Hindlimb muscle (tissue), 1 donor: ENCODE measurements at places on chromosomes 2 and 18. TPM values are rescaled to one million over a fixed set of nuclear protein-coding genes. Genes with fewer than 3 reads are reported as not detected.

LONRF2 gene
- polyA plus RNA-seq: 1.2 TPM

NR4A2 gene
- polyA plus RNA-seq: 1.9 TPM

GRCh38 chr2:96097951-96098823 lies 18.2 kb downstream of the ADRA2B start:
- no peak for DNase-seq

DNA sequence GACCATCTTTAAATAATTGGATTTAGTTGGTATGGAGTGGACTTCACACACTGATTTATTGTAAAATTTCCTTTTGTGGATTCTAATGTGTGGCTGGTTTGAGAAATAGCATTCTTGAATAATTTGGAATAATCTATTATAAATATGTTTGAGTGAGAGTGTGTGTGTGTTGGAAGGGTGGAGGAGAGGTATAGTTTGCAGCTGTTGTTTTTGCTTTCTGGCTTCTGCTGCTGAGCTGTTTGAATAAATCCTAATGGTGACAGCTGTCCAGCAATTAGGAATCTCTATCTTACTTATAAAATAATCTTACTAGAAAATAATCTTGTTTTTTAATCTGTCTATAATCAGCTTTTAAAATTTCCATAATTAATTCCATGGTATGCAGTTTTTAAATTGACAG lies 1283.0 kb upstream of the CDH2 start:
- DNase-seq: no peak

DNA sequence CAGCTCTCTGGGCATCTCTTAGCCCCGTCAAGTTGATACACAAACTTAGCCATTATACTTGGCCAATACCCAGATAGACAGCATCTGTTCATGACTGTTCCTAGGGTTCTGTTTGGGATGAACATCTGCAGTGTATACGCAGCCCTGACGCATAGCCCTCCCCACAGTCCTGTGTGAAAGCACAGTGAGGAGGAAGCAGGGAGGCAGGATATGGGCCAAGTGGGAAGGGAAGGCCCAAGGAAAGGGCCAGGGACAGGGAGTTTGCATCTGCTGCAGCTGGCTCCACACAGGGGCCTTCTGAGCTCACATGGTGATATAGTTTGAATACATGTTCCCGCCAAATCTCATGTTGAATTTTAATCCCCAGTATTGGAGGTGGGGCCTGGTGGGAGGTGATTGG lies 80.2 kb downstream of the CMPK2 start:
- no peak for DNase-seq

GRCh38 chr18:36766836-36767235 lies 62.0 kb downstream of the TPGS2 start:
- DNase-seq: no peak
